Urinary bladder (tissue), 4 donors: ENCODE measurements at places on chromosomes 11 and 22. TPM values are rescaled to one million over a fixed set of nuclear protein-coding genes. Genes with fewer than 3 reads are reported as not detected.
A peak's percentile ranks its signal among the peaks of the same experiment; 100 is the strongest.

Gene PAX6
- total RNA-seq: not detected

Gene PDE3B
- 40.6 TPM for total RNA-seq

GRCh38 chr22:29048822-29049654 lies 12.6 kb downstream of the C22orf31 start:
- no peak for DNase-seq

DNA sequence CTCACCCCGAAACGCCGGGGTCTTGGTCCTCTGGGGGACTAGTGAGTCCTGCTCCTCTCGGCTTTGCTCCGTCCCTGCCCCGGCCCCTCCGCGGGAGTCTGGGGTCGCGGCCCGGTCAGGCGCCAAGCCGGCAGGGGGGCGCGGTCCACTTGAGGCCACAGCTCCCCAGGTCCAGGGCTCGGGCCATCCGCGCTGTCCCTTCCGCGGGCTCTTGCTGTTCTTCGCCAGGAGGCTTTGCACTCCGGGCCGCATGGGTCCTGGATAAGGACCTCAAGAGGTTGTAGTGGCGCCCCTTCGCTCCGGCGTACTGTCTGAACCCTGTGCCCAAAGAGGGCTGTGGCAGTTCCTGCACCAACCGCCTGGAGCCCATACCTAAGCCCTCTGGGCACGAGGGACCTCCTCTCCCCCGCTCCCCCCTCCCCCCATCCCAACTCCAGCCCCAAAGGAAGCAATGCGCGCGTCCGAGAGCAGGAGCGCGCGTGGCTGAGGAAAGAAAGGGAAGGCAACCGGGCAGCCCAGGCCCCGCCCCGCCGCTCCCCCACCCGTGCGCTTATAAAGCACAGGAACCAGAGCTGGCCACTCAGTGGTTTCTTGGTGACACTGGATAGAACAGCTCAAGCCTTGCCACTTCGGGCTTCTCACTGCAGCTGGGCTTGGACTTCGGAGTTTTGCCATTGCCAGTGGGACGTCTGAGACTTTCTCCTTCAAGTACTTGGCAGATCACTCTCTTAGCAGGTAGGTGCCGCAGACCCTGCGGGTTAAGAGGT lies at the start of gene ADM:
Gene ADM, plus strand, starts transcription at position 579 of the 767 bp plus-strand sequence. CDS start 628 bp downstream, outside the sequence.
- no peak for DNase-seq

DNA sequence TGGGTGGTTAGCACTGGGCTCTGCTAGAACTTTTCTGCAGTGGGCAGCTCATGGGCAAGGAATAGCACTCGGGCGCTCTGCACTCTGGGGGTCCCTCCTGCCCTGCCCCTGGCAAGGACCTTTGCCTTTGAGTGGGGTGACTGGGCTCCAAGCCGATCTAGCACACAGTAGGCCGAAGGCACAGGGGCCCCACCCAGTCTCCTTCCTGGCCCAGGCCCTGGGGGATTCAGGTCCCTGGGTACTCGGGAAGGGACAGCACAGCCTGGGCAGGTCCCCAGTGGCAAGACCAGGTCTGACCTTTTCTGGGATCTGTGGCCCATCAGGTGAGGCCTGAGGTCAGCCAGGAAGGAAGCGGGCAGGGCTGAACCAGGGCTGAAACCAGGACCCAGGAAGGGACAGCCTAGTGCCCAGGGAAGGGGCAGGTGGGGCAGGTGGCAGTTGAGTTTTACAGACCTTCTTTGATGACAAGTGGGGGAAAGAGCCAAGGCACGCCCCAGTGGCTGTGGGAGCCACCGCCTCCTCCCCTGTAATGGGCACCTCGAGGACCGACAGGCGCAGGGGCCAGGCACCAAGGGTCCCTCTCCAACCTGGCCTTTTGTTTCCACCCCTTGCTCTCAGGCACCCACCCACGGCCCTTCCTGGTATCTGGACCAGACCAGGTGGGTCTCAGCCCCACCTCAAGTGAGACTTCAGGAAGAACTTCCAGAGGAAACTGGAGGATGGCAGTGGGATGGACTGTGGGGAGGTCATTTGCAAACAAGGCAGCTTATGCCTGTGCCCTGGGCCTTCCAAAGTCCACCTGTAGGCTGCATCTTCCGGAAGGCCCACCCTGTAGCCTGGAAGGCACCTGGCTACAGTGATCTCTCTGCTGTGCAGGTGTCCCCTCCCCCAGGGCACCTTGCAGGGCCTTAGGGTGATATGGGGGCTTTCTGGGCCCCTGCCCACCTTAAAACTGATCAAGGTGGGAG lies 883 bp upstream of the AIFM3 start:
- no peak for DNase-seq

DNA sequence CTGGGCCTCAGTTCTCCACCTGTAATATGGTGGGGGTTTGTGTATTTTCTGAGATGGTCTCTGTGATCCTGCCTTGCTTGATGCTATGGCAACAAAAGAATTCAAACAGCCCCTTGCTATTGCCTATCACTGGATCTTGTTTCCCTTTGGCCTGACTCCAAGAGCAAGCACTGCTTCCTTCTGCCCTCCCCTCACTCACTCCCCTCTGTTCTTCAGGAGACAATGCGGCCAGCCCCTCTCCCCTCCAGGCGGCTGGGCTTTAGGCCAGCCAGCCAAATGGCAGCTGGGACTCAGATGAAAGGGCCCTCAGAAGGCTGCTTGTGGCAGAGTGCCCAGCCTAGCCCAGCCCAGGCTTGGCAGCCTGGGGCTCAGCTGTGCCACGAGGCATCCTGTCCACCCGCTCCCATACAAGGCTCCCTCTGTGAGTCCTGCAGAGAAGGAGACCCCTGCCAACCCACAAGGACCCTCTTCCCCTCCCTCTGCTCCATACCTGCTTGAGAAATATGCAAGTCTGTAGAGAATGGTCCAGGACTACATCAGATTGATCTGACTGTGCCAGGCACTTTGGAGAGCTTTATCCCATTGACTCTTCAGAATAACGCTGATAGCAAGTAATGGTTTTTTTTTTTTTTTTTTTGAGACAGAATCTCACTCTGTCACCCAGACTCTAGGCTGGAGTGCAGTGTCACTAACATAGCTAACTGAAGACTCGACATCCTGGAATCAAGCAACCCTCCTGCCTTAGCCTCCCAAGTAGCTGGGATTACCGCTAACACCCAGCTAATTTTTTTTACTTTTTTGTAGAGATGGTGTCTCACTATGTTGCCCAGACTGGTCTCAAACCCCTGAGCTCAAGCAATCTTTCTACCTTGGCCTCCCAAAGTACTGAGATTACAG lies 7.6 kb upstream of the KCTD14 start:
- DNase-seq: peak; percentile 90

DNA sequence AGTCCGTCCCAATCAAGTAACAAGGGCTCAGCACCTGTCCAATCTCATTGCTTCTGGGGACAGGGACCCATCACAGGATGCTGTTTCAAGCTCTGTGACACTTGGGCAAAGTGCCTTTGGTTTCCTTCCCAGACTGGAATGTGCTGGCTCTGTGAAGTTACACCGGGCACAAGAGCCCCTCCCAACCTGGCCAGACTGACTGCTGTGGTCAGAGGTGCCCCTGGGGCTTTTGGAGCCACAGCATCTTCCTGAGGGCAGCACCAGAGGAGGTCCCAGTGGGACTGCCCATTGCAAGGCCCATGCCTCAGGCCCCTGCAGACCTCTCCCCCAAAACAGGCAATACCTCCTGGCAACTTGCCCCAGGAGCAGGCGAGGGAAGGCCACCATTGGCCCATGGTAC lies 155.2 kb upstream of the GRK3 start:
- no peak for DNase-seq
